ENCODE measurements at places on chromosomes 16 and 17. TPM values are rescaled to one million over a fixed set of nuclear protein-coding genes. Genes with fewer than 3 reads are reported as not detected.

- H3K27ac ChIP-seq: peak within 1 kb of the TSS; percentile 88
- peak within 1 kb of the TSS; percentile 99 for H3K4me3 ChIP-seq
- DNase-seq: peak; percentile 89
- H3K36me3 ChIP-seq: no peaks in the 10 kb centered on the region
- peaks cover 45% of the 10 kb centered on the region for H3K4me1 ChIP-seq
These were observed at the start of gene CCDC57 for GRCh38 chr17:82212331-82213250. Gene CCDC57, minus strand, starts transcription at chr17:82212842. Its CDS starts 10,898 bp downstream, at chr17:82201944.

Gene DNAAF1
- total RNA-seq: 18.8 TPM

GRCh38 chr16:56349711-56350161, 75.6 kb downstream of the AMFR start:
- H3K4me3 ChIP-seq: no peak overlapping the region
- H3K36me3 ChIP-seq: no peaks in the 10 kb centered on the region
- no peaks in the 10 kb centered on the region for H3K4me1 ChIP-seq

Gene HOXB4
- total RNA-seq: 5.8 TPM

Gene ABI3
- total RNA-seq: 46.8 TPM

- H3K27ac ChIP-seq: peak overlapping the region; percentile 49
- H3K4me3 ChIP-seq: no peak overlapping the region
- no peaks in the 10 kb centered on the region for H3K36me3 ChIP-seq
- H3K27me3 ChIP-seq: no peaks in the 10 kb centered on the region
- DNase-seq: no peak
These were observed 54.1 kb downstream of the PSMD12 start for GRCh38 chr17:67312265-67312664.

- no peak overlapping the region for H3K27ac ChIP-seq
- no peak overlapping the region for H3K4me3 ChIP-seq
- peaks cover 31% of the 10 kb centered on the region for H3K4me1 ChIP-seq
These were observed 1.7 kb upstream of the CDR2 start for GRCh38 chr16:22375963-22376640.

DNA sequence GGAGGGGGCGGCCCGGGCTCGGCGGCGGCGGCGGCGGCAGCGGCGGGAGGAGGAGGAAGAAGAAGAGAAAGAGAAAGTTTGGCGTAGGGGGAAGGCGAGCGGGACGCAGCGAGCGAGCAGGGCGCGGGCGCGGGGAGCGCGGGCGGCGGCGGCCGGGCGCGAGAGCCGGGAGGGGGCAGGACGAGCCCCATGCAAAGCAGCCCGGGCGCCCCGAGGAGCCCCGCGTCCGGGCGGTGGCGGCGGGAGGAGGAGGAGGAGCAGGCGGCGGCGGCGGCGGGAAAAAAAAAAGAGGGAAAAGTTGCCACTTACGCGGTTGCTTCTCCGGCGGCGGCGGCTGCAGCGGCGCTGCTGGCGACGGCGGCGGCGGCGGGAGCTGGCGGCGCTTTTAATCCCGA, 10.3 kb upstream of the ZFHX3 start:
- peaks cover 41% of the 10 kb centered on the region for H3K4me1 ChIP-seq
- peak overlapping the region; percentile 73 for H3K4me3 ChIP-seq
- H3K27me3 ChIP-seq: peaks cover 27% of the 10 kb centered on the region
- no peaks in the 10 kb centered on the region for H3K36me3 ChIP-seq
- peak overlapping the region; percentile 95 for H3K27ac ChIP-seq
- DNase-seq: peak; percentile 73

DNA sequence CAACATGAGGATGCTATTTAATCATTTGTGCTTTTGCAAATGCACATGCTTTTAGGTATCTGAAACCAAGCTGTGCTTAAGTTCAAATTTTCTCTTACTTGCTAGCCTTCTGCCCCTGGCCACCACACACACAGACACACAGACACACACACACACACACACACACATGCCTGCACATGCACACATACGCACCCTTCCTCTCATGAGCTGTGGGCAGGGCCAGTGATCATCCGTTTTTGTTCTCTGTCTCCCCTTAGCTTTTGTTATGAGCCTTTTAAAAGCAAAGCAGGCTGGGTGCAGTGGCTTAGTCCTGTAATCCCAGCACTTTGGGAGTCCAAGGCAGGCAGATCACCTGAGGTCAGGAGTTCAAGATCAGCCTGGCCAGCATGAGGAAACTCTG, 34.2 kb downstream of the CD300LF start:
- no peaks in the 10 kb centered on the region for H3K36me3 ChIP-seq
- H3K27ac ChIP-seq: no peak overlapping the region
- peaks cover 24% of the 10 kb centered on the region for H3K4me1 ChIP-seq
- H3K27me3 ChIP-seq: no peaks in the 10 kb centered on the region
- no peak overlapping the region for H3K4me3 ChIP-seq
- DNase-seq: no peak

DNA sequence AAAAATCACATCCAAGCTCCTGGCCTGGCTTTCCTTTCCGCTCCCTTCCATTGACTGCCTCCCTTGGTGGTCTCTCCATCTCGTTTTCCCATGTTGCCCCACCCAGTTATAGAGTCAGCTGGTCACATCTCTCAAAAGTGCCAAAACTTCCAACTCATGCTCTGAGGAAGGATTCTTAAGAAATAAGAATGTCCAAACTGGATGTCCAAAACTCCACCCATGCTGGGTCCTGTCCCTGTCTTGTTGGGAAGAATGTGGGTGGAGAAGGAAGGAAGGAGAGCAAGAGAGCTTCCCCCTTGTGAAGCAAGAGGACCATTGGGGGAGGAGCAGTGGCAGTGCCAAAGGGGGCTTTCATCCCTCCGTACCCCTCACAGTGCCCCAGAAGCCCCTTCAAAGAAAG, 44.6 kb upstream of the MAP3K14 start:
- H3K36me3 ChIP-seq: no peaks in the 10 kb centered on the region
- H3K4me1 ChIP-seq: no peaks in the 10 kb centered on the region
- no peak overlapping the region for H3K27ac ChIP-seq
- no peaks in the 10 kb centered on the region for H3K27me3 ChIP-seq

- no peak overlapping the region for H3K27ac ChIP-seq
- H3K27me3 ChIP-seq: no peaks in the 10 kb centered on the region
- no peak overlapping the region for H3K4me3 ChIP-seq
- H3K4me1 ChIP-seq: no peaks in the 10 kb centered on the region
These were observed 85.3 kb downstream of the STXBP4 start for GRCh38 chr17:55053855-55054254.

Gene LRRC36
- 42.1 TPM for total RNA-seq

Gene CDH8
- total RNA-seq: 0.71 TPM

- no peaks in the 10 kb centered on the region for H3K4me1 ChIP-seq
- H3K4me3 ChIP-seq: no peak overlapping the region
- no peak overlapping the region for H3K27ac ChIP-seq
- no peaks in the 10 kb centered on the region for H3K27me3 ChIP-seq
These were observed 352.4 kb downstream of the HAPSTR1 start for GRCh38 chr16:9443864-9444263.

DNA sequence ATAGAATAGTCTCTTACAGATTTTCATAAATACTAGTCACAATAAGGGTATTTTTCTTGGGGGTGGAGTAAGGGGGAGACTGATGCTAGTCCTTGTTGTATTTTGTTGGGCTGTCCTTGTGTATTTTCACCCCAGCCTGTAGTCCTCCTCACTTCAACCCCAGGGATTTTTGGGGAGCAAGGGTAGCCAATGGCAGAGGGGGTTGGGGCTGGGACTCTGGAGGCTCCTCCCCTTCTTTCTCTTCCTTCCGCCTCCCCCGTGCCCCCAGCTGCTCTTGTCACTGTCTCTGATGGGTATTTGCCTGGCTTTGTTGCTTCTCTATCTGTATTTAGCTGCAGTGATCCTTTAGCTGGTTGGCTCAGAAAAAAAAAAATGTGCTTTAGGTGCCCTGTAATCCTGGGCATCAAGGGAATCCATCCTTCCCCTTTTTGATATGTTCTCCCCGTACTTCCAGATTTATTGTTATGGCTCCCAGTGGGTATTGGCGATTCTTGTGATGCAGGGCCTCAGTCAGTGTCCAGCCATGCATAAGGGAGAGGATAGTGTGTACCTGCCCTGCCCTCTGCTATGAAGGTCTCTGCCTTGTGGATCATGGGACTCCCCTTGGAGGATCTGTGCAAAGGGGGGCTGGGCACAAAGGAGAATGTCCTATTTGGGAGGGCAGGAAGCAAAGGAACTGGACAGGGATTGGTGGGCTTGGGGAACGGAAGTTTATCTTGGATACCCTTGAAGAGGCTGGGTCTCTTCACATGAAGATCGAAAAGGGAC, 16.5 kb downstream of the SNF8 start:
- H3K4me1 ChIP-seq: no peaks in the 10 kb centered on the region
- no peak for DNase-seq
- no peaks in the 10 kb centered on the region for H3K27me3 ChIP-seq
- H3K36me3 ChIP-seq: peaks cover 100% of the 10 kb centered on the region
- H3K4me3 ChIP-seq: no peak overlapping the region

- DNase-seq: no peak
- H3K4me1 ChIP-seq: no peaks in the 10 kb centered on the region
- no peaks in the 10 kb centered on the region for H3K27me3 ChIP-seq
- H3K27ac ChIP-seq: no peak overlapping the region
- H3K36me3 ChIP-seq: no peaks in the 10 kb centered on the region
These were observed 17.7 kb upstream of the STH start for GRCh38 chr17:45981306-45981705.

DNA sequence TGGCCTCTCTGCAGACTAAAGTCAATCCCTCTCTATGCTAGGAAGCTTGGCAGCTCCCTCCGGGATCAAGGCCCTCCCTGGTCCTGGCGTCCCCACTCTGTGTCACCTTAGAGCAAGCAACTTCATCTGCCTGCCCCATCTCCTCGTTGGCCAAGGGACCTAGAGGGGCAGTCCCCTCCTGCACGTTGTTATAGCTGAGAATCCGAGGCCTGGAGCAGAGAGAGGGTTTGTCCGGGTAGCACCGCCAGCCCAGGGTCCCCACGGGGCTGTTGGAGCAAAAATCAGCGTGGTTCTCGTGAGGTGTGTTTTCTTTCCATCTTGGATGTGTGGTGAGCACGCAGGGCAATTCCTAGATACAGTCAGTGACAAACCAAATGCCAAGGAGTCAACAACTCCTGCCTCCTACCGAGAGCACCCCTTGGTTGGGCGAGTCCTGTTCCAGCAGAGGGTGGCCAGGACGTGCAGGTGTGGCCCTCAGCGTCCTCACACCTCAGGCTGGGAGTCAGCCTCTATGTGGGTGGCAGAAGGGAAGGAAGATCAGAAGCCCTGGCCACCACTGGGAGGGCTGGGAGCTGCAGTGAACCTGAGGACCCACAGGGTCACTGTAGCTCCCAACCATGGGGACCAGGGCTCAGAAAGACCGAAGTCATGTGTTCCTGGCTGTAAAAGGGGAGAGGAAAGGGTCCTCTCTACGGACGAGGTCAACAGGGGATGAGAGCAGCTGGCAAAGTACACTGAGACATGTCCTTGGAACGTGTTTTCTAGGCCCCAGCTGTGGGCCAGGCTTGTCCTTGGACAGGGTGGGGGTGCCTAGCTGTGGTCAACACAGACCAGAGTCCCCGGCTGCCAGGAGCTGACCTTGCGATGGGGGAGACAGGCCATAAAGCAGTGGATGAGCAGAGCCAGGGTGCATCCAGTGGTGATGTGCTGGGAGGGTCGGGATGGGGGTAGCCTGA, 85.6 kb upstream of the CIBAR2 start:
- no peak for DNase-seq
- H3K36me3 ChIP-seq: no peaks in the 10 kb centered on the region
- peaks cover 21% of the 10 kb centered on the region for H3K4me1 ChIP-seq
- H3K27me3 ChIP-seq: no peaks in the 10 kb centered on the region
- no peak overlapping the region for H3K4me3 ChIP-seq
- no peak overlapping the region for H3K27ac ChIP-seq

DNA sequence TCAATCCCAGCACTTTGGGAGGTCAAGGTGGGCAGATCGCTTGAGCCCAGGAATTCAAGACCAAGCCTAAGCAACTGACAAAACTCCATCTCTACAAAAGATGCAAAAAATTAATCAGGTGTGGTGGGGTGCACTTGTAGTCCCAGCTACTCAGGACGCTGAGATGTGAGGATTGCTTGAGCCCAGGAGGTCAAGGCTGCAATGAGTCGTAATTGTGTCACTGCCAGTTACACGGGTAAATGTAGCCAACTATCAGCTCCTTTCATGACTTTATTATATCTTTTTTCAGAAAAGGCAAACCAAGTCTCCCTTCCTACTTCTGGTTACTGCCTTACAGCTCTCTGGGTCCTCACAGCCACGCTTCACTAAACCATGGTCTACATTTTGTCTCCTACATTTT, 4.0 kb downstream of the SDF2 start:
- peaks cover 18% of the 10 kb centered on the region for H3K4me1 ChIP-seq
- H3K4me3 ChIP-seq: no peak overlapping the region
- H3K27me3 ChIP-seq: no peaks in the 10 kb centered on the region
- H3K27ac ChIP-seq: no peak overlapping the region
- H3K36me3 ChIP-seq: peaks cover 55% of the 10 kb centered on the region

- DNase-seq: no peak
- H3K4me3 ChIP-seq: no peak overlapping the region
- peaks cover 3% of the 10 kb centered on the region for H3K36me3 ChIP-seq
- no peaks in the 10 kb centered on the region for H3K27me3 ChIP-seq
These were observed 7.4 kb downstream of the SMIM5 start for GRCh38 chr17:75640556-75641119.

GRCh38 chr17:35655303-35655702, 68.2 kb downstream of the AP2B1 start:
- no peaks in the 10 kb centered on the region for H3K4me1 ChIP-seq
- no peak overlapping the region for H3K27ac ChIP-seq
- no peak for DNase-seq
- H3K36me3 ChIP-seq: peaks cover 68% of the 10 kb centered on the region
- no peaks in the 10 kb centered on the region for H3K27me3 ChIP-seq
- H3K4me3 ChIP-seq: no peak overlapping the region

- H3K27ac ChIP-seq: no peak overlapping the region
- no peaks in the 10 kb centered on the region for H3K27me3 ChIP-seq
- no peak overlapping the region for H3K4me3 ChIP-seq
These were observed 155.2 kb upstream of the C17orf78 start for GRCh38 chr17:37220607-37220953.

DNA sequence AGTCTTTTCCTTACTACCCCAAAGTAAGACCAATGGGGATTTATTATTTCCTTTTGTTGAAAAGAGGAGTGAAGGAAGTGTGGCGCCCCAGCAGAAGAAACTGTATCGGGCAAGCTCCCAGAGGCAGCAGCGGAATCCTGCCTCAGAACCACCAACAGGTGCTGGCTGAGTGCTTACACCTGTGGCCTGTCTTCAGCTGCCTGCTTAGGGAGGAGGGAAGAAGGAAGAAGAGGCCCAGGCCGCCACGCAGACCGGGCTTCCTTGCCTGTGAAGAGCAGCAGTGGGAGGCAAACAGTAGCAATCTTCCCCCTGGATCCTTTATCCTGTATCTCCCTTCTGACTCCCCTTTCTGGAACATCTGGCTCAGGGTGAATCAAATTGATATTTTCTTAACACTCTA, 134.7 kb downstream of the AATF start:
- H3K36me3 ChIP-seq: peaks cover 22% of the 10 kb centered on the region
- no peak overlapping the region for H3K27ac ChIP-seq
- H3K4me3 ChIP-seq: no peak overlapping the region

Gene CRHR1
- not detected for total RNA-seq

All from lower lobe of right lung (tissue), 2 donors.